ENCODE measurements at places on chromosomes 5 and 9.

DNA sequence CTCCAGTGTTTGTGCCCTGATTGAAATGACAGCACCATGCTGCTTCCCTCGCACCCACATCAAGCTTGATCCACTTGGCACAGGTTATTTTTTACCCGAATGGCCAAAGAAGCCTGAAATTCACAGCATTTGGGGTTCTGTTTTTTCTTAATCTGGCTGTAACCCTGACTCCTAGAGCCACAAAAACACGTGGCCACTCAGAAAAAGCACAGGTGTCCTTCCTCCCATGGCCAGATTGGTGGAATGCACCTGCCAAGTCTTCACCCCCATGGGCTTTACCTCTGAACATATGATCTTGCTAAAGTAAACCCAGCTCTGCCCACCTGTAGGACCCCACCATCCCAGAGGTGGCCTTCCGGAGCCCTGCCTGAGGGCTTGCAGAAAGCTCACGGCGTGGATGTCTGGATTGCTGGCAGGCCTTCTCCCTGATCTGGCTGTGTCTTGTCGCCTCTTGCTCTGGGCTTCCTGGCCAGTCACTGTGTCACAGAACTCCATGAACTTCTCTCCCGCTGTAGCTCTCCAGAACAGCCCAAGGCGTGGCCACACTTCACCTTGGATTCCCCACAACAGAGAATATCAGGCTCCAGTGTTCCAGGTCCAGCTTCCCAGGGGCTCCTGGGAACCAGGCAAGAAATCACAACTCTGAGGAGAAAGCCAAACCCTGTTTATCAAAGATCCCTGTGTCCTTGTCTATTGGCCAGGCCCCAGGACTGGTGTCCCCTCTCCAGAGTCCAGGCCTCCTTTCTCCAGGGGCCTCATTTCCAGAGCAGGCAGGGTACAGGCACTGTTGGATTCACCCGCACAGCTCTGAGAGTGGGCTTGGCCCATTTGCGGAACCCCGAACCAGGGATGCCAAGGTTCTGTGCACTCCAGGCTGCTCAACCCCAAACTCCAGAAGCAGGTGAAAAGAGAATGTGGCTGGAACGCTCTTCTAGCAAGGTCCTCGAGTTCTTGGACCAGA is 272.5 kb downstream of the SYK start:
- DNase-seq: no peak

DNA sequence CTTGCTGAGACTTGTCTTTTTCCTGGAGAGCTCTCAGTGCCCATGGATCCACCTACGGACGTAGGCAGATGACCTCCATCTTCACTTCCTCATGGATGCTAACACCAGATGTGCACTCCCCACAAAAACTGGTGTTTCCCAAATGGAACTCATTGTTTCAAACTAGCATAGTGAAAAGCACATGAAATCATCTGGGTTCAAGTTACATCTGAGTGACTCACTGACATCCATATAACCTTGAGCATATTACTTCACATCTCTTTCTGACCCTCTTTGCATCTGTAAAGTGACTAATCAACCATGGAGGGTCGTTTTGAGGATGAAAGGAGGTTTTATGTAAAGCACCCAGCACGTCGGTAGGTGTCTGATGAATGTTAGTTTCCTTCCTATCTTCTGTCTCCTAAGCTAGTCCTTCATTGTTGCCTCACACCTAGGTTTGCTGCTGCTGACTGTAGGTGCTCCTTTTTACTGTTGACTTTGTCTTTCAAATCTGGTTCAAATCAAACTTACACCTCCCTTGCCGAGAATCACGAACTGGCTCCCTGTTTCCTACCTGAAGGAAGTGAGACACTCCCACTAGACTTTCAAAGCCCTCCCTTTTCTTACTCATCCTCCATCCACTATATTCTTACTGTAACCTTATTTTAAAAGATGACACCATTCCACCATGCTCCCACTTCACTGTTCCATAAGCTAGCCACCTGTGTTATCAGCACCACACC is 10.3 kb downstream of the OCLN start:
- no peak for DNase-seq

DNA sequence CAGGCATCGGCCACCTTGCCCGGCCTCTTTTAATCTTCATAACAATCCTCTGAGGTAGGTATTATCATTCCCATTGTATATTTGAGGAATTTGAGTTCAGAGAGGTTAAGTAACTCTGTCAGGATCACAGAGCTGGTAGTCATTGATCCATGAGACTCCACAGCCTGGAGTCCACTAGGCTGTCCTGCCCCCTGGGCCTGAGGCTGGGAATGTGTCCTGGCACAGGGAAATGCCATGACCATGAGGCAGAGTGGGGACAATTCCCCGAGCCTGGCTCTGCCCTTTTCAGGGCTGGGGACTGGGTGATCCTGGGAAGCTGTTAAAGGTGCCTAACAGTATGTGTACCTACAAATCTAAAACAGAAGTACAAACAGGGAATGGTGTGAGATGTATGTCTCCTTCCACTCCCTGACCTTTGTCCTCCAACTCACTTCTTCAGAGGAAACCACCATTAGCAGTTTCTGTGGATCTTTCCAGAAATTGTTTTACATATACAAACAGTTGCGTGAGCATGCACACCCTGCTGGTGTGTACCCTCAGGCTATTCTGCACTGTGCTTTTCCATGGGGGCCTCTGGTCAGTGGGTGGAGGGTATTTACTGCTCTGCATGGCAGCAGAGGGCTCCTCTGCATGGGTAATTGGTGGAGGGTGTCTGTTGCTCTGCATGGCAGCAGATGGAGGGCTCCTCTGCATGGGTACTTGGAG is 53.8 kb downstream of the NDST1 start:
- DNase-seq: no peak

- no peak for DNase-seq
Observed at GRCh38 chr5:71633255-71634155, 46.4 kb downstream of the MCCC2 start.

DNA sequence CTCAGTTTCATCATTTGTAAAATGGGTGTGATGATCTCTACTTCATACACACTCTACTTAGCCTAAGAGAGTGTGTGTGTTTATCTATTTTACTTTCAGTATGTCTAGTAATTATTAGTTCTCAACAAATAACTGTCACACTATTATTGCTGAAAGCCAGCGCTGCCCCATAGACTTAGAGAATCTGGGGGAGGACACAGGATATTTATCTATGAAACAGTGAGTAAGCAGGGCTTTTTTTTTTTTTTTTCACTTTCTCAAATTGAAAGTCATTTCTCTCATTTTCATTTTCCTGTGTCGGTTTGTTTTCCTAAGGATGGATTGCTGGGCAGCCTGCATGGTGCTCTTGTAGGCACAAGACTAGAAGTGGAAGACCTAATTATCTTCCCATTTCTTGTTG is 248.4 kb upstream of the RPS23 start:
- no peak for DNase-seq

- no peak for DNase-seq
Observed at GRCh38 chr5:4216142-4216541, 620.5 kb downstream of the IRX1 start.

- no peak for DNase-seq
Observed at GRCh38 chr9:71697882-71698281, 70.4 kb downstream of the CEMIP2 start.

GRCh38 chr5:157025093-157025698 is 33.7 kb downstream of the HAVCR1 start:
- no peak for DNase-seq

GRCh38 chr9:29339387-29339786 is 1766.1 kb upstream of the C9orf72 start:
- no peak for DNase-seq

GRCh38 chr5:36728697-36729543 is 122.5 kb downstream of the SLC1A3 start:
- DNase-seq: no peak

DNA sequence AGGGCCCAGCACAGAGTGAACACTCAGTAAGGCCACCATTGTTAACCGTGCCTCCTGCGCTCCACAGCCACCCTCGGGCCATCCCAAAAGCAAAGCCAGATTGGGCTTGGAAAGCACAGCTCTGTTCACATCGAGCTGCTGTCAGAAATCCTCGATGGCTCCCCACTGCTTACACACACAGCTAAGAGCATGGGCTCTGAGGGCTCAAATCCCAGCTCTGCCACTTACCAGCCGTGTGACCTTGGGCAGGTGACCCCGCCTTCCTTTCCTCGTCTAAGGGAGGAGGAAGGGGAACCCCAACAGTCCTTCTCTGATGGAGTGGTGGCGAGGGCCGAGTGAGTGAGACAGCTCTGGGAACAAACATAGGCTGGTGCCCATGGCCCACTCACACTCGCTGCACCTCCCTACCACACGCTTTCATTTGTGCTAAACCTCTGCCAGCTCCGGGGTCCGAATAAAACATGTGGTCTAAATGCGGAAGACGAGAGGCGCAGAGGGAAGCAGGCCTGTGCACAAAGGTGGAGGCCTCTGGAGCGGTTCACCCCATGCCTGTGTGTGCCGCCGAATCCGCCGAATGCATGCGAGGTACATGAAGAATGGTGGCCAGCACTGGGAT is 139.3 kb downstream of the PAX5 start:
- no peak for DNase-seq

DNA sequence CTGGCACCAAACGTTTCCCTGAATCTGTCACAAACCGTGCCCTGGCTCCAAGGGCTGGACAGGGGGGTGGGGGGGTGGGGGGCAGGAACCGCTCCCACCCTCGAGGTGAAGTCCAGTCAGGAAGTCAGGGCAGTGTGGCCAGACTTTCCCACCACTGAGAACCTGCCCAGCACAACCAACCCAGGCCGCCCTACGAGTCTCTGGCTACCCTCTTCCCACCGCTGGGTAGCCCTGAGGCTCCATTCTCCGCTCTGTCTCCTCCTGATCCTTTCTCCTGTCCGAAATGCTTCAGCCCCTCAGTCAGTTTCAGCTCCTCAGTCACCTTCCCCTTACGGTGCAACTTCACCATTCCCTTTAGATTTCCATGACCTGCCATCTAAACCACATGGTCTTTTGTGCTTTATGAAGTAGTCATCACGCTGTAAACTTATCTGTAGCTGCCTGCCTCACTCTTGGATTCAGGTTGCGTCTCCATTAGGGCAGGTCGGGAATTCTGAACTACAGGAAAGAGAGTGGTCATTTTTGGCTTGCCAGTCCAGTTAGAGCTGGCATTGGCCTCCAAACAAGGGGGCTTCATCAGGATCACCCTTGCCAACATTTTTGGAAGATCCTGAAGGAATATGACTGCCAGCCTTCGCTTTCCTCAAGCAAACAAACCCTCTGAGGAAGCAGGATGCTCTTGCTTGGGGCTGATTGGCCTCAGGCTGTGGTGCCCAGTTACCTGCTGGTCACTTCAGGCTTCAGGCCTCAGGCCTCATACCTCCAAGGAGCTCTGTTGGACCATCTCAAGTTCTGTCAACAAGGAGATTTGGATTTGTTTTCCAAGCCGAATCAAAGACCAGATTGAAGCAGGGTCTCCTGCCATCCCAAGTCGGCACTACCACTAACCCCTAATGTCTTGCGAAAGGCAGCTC is 794 bp upstream of the DCAF12 start:
- DNase-seq: no peak

- DNase-seq: no peak
Observed at GRCh38 chr5:172379481-172379880, 74.8 kb downstream of the SH3PXD2B start.

DNA sequence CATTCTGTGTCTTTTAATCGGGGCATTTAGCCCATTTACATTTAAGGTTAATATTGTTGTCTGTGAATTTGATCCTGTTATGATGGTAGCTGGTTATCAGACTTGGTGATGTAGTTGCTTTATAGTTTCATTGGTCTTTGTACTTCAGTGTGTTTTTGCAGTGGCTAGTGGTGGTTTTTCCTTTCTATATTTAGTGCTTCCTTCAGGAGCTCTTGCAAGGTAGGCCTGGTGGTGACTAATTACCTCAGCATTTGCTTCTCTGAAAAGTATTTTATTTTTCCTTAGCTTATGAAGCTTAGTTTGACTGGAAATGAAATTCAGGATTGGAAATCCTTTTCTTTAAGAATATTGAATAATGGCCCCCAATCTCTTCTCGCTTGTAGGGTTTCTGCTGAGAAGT is 156.9 kb downstream of the CNTLN start:
- DNase-seq: no peak

DNA sequence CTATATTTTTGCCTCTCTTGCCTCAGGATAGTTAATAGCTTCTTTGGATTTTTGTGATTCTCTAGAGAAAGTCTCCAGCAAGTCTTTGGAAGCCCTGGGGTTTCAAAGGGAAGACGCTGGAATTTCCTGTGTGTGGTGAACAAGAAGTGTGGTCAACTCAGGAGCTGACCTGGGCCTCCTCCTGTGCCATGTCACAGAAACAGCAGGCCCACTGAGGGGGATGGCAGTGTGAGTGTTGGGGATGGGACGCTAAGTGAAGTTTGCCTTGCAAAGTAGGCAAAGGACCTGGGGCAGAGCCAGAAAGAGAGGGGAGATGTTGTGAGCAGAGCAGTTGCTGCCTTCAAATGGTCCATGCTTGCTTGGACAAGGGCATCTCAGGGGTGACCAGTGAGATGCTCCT is 226.3 kb downstream of the DMRT2 start:
- DNase-seq: no peak

DNA sequence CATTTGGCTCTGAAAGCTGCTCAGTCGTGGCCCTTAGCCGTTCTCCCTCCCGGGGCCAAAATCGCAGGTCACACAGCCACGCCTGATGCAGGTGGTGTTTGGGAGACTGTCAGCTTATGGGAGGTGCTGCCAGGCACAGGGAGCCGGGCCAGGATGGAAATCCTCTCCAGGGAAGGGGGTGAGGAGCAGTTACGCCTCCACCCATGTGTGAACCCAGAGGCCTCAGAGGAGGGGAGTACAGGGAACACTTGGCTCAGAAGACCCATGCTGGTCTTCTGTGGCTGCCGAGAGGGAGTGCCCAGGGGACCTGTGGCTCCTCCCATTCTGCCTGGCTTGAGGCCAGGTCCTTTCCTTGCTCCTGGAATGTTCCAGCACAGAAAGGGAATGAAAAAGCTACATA is 3.6 kb upstream of the OLFM1 start:
- no peak for DNase-seq

GRCh38 chr5:45533663-45534062 is 162.5 kb downstream of the HCN1 start:
- DNase-seq: no peak

GRCh38 chr5:64074533-64074932 is 91.1 kb upstream of the RNF180 start:
- no peak for DNase-seq

DNA sequence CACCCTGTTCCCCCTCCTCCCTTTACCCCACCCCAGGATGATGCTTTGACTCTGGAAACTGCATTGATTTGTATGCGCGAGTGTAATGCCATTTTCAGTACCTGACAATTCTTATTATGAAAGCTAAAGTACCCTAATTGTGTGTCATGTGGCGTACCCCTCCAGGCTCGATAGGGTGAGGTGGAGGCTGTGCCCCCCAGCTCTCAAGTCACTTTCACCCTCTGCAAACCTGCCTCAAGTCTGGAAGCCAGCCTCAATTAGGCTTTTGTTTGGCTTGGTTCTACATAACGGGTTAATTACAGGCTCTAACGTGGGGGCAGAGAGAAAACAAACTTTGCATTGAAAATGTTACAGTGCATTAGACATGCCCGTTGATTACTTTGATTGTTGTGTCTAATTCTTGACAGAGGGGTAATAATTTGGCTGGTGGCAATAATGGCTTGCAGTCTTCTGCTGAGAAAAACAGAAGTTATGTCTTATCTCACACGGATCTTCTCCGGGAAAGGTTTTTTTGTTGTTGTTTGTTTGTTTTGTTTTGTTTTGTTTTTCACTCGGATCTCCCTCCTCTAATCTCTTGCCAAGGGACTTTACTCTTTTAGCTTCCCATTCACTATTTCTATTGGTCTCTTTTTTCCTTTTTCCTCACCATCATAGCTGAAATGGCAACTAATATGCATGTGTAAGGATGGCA is 12.6 kb downstream of the ISL1 start:
- DNase-seq: no peak

GRCh38 chr5:647727-648126 is 35.6 kb downstream of the CEP72 start:
- DNase-seq: no peak
